Esophagus squamous epithelium (tissue), 5 donors: ENCODE measurements at places on chromosomes 12 and 14.

DNA sequence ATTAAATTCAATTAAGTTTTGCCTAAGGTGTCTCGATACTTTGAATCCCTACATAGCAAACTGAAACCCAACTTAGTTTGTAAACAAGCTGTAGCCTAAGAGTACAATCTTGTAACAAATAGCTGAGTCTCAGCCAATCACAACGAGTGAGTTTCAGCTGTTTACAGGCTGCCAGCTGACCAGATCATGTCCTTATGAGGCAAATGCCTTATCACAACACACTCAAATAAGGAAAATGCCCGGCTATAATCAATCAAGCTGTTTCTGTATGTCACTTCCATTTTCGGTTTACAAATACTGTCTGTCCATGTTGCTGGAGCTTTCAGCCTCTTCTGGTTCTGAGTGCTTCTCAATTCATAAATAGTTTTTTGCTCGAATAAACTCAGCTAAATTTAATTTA lies 943.8 kb downstream of the SLC16A7 start:
- DNase-seq: no peak

GRCh38 chr14:39488600-39488999 lies 56.4 kb upstream of the FBXO33 start:
- no peak for DNase-seq

GRCh38 chr12:76763746-76764675 lies at the start of gene ZDHHC17:
ZDHHC17 (plus strand) TSS chr12:76764115; CDS start chr12:76764237, 122 bp downstream.
- DNase-seq: peak; percentile 57

GRCh38 chr14:93941293-93941910 lies 14.3 kb downstream of the FAM181A start:
- DNase-seq: no peak

DNA sequence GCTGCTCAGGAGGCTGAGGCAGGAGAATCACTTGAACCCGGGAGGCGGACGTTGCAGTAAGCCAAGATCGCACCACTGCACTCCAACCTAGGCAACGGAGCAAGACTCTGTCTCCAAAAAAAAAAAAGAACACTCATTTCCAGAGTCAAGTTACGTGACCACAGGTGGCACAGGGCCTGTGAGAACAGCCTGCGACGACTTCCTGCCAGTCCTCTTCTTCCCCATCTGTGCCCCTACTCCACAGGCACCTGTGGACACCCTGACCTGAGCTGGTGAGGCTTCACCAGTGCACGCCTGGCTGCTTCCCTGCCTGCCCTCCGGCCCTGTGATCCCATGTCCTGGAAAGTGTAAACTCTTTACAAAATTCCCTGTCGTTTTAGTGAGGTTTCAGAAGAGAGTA lies 77.7 kb downstream of the PPP2R5C start:
- DNase-seq: no peak

- no peak for DNase-seq
Observed at GRCh38 chr12:14395074-14395778, 29.7 kb downstream of the ATF7IP start.
